NCI-H2171 (cell line): ENCODE measurements at places on chromosomes 12 and 14.

DNA sequence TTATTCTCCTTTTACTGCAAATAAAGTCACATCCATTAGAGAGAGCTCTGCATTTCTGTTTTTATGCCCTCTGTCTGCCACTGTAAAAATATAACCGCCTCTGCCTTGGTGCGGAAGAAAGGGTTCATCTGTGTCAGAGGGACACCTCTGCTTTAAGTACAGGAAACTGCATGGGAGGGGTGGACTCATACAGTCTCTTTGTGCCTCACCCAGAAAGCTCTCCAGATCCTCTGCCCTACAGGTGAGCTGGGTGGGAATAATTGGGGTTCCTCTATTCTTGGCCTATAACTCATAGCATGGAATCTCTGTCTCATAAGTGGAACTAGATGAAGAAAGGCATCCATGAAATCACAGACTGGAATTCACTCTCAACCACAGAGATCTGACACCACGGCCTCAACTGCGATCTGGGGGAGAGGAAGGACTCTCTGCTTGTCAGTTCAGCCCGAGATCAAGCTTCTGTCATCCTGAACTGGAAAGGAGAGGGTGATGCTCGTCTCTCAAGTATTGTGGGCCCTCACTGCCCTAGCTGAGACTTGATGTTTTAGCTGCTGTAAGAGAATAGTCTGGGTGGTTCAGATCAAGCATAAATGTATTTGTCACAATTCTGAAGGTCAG is 702.3 kb downstream of the TMEM121 start:
- DNase-seq: no peak

- no peak for DNase-seq
Measured at GRCh38 chr14:81206115-81206514, 14.6 kb downstream of the GTF2A1 start.

- DNase-seq: no peak
Measured at GRCh38 chr12:115813256-115813655, 464.2 kb downstream of the MED13L start.

DNA sequence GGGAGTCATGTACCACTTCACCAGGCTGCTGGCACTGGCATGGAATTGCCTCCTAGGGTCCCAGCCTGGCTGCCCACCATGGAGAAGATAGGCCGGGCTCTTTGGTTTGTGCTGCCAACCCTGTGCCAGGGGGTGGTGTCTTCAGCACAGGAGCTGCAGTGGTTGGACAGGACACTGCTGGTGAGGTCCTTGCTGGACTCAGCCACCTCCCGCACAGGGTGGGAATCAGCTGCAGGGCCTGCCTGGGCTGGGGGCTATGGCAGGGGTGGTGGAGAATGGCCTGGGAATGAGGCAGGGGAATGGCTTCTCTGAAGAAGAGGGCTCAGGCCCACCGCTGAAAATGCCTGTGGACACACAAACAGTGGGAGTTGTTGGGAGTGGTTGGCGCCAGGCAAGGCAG is 70.6 kb upstream of the CAPRIN2 start:
- no peak for DNase-seq

DNA sequence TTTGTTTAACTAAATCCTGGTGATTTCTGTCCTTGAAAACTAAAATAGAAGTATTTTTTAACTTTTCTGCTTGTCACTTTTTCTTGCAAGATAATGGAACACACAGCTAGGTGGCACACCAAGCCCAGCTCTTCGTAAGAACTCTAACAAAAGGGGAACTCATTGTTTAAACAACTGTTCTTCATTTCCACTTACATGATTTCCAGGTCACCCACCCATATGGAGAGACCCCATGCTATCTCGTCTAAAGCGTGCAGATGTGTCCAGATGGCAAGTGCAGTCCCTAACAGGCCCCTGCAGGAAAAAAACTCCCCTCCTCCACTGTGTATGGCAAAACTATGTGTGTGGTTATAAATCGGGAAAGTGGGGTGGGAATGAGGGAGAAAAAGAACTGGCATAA is 43.3 kb upstream of the NT5DC3 start:
- peak; percentile 53 for DNase-seq

GRCh38 chr12:9906873-9907272 is 25.3 kb downstream of the CLEC2A start:
- DNase-seq: no peak

DNA sequence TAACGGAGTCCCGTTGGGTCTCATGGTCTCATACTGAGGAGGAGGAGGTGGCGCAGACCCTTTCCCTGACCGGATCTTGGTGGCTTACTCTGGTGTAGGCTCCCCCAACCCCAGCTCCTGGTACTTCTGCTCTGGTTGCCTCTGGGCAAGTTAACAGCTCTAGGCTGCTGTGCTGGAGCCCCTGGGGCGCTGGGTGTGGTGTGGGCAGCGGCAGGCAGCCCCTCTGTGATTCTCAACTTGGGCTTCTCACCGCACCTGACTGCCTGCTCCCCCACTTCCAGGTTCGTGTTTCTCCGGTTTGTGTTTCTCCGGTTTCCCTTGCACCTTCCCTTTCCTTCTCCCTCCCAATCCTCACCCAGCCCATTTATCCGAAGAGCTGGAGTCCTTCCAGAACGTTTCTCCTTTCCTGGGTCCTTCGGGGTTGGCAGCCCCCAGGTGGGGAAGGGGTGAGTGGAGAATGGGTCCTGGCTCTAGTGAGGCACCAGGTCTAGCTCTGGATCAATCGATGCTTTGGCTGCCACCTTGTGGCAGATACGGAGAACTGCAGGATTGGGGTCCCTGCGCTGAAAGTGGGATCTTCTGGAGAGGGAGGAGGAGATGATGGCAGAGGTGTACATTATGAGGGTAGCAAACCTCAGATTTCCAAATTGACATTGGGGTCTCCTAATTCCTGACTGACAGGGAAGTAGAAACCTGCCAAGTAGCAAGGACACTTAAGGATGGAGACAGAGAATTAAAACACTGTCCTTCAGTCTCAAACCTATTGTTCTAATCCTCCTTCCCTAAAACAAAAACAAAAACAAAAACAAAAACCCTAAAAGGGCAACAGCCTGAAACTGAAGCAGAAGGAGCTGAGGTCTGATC is 8.3 kb downstream of the CISTR start:
- no peak for DNase-seq

- DNase-seq: no peak
Measured at GRCh38 chr12:23211384-23212320, 586.7 kb downstream of the ETNK1 start.

GRCh38 chr12:130649101-130650045 is 66.7 kb downstream of the RIMBP2 start:
- DNase-seq: no peak

DNA sequence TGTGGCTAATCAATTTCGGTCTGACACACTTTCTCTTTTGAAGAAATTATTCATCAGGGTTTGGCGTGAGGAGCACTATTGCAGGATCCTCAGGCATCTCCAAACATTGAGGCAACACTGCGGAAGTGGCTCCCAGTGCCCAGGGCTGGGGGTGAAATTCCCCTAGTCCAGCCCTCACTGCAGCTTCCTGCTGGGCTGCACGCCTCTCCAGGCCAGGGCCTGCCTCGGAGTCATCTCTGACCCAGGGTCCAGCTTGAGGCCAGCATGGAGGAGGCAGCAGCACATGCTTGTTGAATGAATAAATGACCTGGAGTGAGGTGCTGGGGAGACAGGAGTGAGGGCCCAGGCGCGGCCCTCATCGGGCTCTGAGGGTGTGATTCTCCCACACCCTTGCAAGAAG is 36.0 kb upstream of the TDRD9 start:
- DNase-seq: no peak

- DNase-seq: no peak
Measured at GRCh38 chr12:6925239-6925539, 2.6 kb upstream of the ATN1 start.

DNA sequence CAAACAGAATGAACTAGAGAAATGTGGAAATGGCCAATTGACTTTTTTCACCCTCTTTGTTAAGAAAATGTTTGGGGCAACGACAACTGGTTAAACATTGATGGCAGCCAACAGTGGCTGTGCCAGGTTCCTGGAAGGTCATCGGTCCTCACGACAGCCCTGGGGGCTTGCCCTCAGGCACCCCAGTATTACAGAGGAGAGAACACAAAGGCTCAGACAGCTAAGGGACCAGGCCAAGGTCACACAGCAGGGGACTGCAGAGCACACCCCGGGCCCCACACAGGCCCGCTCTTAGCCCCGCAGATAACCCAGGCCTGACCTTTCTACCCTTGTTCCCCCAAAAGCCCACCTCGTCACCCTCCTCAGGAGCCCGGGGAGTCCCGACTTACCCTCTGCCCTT is 1.3 kb downstream of the TRPV4 start:
- no peak for DNase-seq

DNA sequence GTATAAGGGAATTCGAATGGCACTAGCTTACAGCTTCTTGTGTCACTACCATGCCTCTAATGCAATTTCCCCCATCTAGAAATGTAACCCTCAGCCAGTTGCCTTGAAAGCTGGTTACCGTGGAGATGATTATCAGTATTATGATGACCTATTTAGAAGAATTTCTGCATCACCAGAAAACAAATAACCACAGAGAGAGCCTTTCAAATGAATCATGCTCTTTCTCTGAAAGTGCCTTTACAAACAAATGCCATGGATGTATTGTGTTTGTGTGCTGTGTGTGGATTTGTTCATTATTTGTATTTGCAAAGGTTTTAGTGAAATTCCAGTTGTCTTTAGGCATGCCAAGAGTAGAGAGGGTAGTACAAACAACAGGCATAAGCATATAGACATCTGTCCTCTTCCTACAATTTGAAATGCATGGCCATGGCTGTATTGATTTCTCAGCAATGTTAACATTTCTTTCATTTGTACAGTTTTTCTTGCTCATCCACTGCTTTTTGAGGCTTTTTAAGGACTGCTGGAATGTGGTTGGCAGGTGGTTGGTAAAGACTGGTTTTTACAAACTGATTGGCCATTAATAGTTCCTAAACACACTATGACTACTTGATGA is 266.5 kb downstream of the PAWR start:
- no peak for DNase-seq

DNA sequence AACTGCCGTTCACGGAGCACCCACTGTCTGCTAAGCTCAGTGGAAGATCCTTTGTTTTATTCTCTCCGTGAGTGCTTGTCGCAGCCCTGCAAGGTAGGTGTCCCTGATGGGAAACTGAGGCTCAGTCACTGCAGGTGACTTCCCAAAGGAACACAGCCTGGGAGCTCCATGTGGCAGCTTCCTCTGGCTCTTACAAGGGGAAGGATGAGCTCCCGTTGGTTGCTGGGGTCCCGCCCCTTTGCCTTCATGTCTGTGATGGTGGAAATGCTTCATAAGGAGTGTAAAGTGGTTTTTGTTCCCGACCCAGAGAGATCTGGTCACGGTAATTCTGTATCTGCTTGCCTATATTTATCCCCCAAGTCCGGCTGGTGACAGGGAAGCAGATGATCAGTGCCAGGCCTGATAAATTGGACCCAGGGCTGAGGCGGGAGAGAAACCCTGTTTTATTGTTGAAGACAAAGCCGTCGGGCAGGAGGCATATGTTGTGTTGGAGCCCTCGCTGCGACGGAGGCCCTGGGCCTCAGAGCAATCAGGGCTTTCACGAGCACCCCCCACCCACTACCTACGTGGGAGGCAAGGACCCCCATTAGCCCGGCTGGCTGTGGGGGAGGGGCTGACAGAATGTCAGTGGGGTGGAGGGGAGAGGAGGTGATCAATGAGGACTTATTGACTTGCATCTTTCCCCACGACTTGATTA is 91.9 kb downstream of the KIF26A start:
- no peak for DNase-seq

- no peak for DNase-seq
Measured at GRCh38 chr12:495466-495865, 35.7 kb downstream of the B4GALNT3 start.

- DNase-seq: no peak
Measured at GRCh38 chr14:99745307-99745951, 47.8 kb upstream of the EML1 start.

GRCh38 chr14:67429510-67430205 is 17.7 kb upstream of the PLEK2 start:
- DNase-seq: peak; percentile 58

GRCh38 chr12:4068981-4069669 is 195.9 kb upstream of the PARP11 start:
- no peak for DNase-seq

DNA sequence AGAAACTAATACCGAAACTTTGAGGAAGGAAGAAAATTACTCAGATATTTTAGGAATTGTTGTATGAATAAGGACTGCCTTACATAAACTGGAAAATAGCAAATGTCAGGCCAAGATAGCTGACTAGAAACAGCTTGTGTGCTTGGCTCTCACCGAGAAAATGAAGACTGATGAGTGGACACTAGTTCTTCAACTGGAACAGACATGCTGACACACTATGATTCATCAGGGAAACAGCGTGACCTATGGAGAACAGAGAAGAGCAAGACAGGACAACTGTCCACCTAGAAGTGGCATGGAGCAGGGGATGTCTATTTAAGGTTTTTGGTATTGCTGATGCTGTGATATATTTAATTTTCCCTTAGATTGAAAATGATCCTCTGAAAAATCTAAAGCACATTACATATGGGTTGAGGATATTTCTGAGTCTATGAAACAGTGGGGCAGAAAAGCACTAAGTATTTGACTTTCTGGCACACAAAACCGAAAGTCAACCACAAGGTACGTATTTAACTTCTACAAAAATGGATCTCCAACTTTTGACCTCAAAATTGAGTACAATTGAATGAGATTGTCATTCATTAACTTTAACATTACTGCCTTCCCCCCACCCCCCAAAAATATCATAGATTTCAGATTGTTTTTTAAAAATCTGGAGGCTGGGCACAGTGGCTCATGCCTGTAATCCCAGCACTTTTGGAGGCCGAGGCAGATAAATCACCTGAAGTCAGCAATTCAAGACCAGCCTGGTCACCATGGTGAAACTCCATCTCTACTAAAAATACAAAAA is 863.2 kb downstream of the LRFN5 start:
- no peak for DNase-seq

DNA sequence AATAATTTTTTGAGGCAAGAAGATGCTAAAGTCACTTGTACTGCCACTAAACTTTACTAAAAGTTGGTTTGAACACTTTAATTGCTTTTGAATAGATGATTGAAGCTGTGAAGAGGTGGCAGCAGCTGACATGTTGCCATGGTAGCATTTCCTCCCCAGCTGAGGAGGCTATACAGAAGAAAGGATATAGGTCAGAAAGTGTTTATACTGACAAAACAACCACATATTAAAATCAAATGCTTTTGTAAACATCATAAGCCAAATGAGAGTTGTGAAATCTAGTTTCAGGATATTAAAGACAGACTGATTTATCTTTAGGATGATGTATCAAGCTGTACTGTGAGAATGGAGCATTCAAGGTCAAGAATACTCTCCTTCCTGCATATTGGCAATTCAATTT is 41.7 kb downstream of the TSPAN19 start:
- no peak for DNase-seq

GRCh38 chr12:33322519-33322918 is 117.1 kb downstream of the SYT10 start:
- no peak for DNase-seq

- DNase-seq: no peak
Measured at GRCh38 chr12:24534622-24535021, 414.3 kb downstream of the BCAT1 start.

GRCh38 chr14:30906752-30907658 is 32.6 kb downstream of the COCH start:
- DNase-seq: no peak

DNA sequence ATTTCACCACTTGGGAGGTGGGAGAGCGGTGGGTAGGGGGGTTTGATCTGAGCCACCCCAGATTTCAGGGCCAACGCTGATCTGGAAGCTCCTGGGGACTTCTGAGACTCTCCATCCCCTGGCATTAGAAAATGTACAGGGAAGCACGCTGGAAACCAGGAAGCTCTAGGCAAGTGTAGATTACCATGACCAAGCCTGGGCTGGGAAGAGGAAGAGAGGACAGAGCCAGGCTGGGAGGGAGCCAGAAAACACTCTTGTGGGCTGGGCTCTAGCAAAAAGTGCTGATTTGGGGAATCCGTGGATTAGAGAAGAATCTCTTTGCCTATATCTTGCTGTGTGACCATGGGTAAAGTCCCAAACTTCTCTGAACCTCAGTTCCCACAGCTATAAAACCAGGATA is 236.7 kb downstream of the BCL11B start:
- DNase-seq: no peak
